ENCODE measurements at places on chromosomes 1 and 21.

- no peak for DNase-seq
These were observed 63.8 kb downstream of the PLXNA2 start for GRCh38 chr1:208180421-208180820.

DNA sequence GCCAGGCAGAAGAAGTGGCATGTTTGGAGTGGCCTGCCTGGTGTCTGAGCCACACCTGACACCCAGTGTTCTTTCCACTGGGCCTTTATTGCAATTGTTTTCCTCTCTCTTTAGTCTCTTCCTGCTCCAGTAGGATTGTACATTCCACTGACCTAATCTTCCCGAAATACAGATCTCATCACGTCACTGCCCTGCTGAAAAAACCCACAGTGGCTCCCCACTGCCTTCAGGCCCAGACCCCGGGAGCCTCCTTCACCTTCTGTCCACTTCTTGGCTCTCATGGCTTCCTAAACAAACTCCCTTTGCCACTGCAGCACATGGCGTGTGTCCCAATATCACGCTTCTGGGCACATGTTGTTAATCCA lies 25.3 kb upstream of the ATP5PO start:
- no peak for DNase-seq

- no peak for DNase-seq
These were observed 55.9 kb downstream of the PAX7 start for GRCh38 chr1:18686540-18686939.

DNA sequence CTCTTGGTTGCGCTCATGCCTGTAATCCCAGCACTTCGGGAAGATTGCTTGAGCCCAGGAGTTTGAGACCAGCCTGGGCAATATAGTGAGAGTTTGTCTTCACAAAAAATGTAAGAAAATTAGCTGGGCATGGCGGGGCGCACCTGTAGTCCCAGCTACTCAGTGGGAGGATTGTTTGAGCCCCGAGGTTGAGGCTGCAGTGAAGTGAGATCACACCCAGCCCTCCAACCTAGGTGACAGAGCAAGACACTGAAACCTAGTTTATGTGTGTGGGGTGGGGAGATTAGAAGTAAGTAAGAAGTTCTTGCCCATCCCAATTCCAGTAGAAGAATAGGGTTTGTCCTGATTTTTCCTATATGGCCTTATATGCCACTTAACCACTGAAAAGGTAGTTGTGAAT lies 2.0 kb downstream of the RPL5 start:
- no peak for DNase-seq

- DNase-seq: no peak
These were observed 14.0 kb downstream of the CAMK1G start for GRCh38 chr1:209597499-209597898.

- peak; percentile 17 for DNase-seq
These were observed 9.7 kb upstream of the COL8A2 start for GRCh38 chr1:36134505-36135329.

GRCh38 chr21:41367945-41368734 lies 6.3 kb downstream of the MX2 start:
- no peak for DNase-seq

- no peak for DNase-seq
These were observed 14.7 kb upstream of the MYOM3 start for GRCh38 chr1:24126672-24127023.

DNA sequence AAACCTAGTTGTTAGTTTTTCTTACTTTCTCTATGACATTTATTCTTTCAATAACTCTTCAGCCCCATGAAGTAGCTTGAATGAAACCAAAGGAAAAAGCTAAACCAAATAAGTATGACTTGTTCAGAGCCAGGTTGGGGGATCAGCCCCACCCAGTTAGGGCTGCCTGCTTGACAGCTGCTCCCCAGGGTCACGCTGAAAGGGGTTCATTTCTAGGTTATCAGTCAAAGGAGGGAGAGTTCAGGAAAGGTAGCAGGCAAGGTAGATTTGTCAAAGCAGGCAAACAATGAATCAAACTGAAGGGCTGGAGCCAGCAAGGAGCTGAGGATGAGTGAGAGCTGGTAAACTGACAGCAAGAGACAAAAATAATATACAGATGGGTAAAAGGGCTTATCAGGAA lies 3.1 kb upstream of the S100A11 start:
- DNase-seq: no peak

DNA sequence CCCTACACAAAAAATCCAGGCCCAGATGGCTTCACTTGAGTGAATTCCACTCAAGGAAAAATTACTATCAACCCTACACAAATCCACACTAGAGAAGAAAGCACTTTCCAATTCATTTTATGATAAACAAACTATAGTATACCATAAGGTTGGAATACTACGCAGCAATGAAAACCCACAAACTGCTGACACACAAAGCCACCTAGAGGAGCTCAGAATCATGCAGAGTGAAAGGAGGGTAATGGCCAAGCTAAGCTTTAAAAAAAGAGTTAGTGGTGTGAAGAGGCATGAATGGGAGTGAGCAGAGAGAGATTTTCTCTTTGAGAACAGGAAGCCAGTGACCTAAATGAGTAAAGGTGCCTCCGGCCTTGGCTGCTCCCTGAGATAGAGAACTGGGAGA lies 93.7 kb downstream of the DHRS3 start:
- no peak for DNase-seq

GRCh38 chr1:180177931-180178330 lies 23.3 kb downstream of the QSOX1 start:
- no peak for DNase-seq

DNA sequence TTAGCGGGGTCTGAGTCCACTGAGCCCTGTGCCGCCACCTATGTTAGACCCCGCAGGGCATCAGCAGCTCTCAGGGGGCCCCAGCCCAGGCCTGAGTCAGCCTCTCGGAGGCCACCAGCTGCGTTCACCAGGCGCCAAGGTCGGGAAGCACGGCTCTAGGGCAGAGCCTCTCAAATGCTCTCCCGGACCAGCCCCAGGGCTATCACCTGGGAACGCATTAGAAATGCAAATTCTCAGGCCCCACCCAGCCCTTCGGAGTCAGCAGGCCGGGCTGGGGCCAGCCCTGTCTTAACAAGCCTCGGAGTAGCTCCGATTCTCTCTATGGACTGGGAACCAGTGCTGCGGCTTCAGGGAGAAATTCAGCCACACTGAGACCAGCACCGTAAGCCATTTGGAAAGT lies 37.2 kb upstream of the TSPEAR start:
- DNase-seq: no peak

DNA sequence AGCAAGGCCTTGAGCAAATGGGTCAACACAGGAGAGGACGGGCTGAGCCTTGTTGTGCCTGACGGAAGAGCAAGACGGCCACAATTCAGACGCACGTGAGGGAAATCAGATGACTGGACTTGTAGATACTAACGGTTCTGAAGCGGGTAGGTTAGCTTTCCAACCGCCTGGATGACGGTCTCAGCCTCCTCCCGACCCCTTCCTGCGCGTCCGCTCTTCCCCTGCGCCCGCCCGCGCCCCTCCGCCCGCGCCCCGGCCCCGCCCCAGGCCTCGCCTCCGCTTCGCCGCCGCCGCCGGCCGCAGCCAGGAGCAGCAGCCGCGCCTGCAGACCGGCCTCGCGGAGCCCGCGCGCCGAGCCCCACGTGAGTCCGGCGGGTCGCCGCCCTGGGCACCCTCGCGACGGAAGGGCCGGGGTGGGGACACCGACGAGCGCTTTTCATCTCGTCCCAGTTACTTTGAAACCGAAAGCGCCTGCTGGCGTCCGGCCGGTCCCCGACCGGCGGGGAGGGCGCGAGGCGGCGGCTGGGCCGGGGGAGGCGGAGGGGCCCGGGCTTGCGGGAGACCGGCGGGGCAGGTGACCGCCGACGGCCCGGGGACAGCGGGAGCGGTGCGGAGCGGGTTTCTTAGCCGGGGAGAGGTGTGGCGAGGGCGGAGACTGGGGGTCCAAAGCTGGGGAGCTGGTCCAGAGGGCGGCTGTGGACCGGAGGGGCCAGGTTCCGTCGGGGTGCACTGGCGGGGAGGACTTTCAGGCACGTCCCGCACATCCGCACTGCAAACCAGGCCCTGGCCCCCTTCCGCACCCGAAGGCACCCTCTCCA lies at the start of gene TRAF5:
TSS of gene TRAF5 (plus strand) at position 306 of the 818 bp plus-strand sequence. CDS start 26,407 bp downstream, outside the sequence.
- peak; percentile 46 for DNase-seq

DNA sequence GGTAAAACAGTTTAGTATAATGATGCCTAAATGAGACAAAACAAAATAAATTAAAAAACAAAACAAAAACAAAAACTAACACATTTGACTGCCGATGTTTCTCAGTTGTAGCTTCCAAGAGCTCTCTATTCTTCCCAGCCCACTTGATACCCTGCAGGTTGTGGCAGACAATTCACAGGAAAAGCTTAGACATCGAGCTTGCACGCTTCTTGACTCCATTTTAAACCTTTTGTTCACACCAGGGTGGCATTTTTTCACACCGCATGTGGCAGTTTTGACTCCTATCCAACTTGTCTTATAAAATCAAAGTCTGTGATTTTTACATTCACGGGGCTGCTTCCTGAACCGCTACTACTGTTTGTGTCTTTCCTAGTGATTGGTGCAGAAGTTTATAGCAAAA lies 575.9 kb downstream of the USP25 start:
- DNase-seq: no peak

DNA sequence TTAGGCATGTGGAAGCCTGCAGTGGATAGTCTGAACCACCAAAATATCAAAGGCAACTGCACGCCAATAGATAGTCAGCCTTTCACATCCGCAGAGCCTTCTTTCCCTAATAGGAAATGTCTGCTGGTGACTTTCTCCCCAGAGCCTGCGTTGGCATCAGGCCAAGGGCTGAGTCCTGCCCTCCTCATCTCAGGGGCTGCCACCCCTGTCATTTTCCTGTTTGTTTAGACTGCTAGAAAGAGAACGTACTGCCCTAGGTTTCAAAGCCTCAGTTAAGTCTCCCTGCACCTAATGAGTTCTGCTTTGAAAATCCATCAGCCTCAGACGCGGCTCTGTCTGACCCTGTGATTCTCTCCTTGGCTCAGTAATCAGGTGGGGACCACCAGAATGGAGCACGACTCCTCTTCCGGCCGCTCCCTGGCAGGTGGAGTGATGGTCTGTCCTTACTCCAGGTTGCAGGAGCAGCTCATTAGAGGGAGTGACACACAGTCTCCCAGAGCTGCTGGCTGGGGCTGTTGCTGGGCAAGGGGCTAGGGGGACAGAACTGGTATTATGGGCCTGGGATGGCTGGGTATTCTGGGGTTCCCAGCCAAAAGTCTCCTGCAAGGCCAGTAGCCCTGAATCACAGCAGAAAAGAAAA lies 27.3 kb downstream of the STUM start:
- peak; percentile 23 for DNase-seq

- DNase-seq: no peak
These were observed 142.9 kb upstream of the WNT4 start for GRCh38 chr1:22285549-22286396.

- no peak for DNase-seq
These were observed 10.2 kb upstream of the GNL2 start for GRCh38 chr1:37605806-37606474.

GRCh38 chr1:172456344-172456769 lies 12.5 kb upstream of the PIGC start:
- no peak for DNase-seq

- peak; percentile 70 for DNase-seq
These were observed 12.1 kb upstream of the NES start for GRCh38 chr1:156689035-156689952.

- DNase-seq: no peak
These were observed 487.9 kb downstream of the NPHP4 start for GRCh38 chr1:5504364-5504740.

DNA sequence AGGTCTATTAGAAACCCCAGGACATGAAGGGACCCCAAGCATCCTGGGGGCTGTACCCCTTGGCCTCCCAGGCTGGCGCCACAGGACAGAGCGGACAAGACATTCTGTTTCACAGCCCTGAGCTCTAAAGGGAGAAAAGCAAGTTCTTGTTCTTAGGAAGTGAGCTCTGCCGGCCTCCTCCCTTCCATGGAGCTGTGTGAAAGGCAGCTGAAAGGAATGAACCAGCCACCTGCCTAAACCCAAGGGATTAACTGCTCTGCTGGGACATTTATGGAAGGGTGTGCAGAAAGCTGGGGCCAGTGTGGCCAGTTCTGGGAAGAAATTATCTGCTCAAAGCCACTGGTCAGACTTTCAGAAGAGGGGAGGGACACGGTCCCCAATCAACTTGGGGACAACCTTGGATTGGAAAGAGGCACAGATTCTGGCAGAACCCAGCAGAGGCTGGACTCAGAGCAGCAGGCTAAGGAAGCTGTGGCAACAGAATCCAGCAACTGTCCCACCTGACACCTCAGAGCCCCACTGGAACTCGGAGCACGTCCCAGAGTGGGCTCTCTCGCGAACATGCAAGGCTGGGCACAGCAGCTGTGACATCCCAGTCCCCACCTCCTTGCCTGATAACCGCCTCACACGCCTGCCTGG lies 2.1 kb downstream of the KLHL21 start:
- no peak for DNase-seq

- no peak for DNase-seq
These were observed 16.5 kb downstream of the SLC2A7 start for GRCh38 chr1:9009438-9010370.

DNA sequence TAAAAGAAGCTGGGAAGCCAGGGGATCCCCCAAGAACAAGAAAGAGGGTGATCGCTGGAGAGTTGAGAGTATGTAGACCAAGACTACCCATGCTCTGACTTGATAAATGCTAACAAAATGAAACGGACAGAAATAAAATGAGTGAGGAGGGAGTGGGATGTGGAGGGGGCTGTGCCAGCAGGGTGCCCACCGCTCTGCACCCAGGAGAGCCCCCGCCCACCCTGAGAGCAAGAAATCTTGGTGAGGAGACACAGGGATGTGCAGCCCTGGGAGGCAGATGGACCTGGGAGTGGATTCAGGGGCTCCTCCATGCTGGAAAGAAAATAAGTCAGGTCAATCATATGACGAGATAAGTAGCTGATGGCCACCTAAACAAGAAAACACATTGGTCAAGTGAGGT lies 590.9 kb downstream of the AJAP1 start:
- DNase-seq: no peak

- no peak for DNase-seq
These were observed 163.5 kb downstream of the TLR5 start for GRCh38 chr1:222979561-222979960.

DNA sequence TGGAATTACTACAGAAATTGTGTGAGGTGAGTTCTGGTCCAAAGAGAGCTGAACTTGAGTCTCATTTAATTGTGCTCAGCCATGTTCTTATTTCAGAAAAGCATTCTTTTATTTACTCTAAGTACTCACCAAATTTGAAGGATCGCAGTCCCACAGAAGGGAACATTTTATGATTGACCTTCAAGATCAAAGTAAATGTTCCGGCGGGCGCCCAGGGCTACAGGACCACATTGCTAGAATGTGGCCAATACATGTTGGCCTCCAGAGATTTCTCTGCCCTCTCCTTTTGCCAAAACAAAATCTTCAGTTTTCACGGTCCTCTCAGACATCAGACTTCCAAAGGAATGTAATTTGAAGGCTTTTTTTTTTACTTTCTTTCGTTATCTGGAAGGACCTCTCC lies 237.8 kb downstream of the FMN2 start:
- DNase-seq: no peak

GRCh38 chr1:3606779-3607702 lies 4.3 kb downstream of the MEGF6 start:
- DNase-seq: no peak
